ELR (cell line): ENCODE measurements at places on chromosomes 1 and 21.

DNA sequence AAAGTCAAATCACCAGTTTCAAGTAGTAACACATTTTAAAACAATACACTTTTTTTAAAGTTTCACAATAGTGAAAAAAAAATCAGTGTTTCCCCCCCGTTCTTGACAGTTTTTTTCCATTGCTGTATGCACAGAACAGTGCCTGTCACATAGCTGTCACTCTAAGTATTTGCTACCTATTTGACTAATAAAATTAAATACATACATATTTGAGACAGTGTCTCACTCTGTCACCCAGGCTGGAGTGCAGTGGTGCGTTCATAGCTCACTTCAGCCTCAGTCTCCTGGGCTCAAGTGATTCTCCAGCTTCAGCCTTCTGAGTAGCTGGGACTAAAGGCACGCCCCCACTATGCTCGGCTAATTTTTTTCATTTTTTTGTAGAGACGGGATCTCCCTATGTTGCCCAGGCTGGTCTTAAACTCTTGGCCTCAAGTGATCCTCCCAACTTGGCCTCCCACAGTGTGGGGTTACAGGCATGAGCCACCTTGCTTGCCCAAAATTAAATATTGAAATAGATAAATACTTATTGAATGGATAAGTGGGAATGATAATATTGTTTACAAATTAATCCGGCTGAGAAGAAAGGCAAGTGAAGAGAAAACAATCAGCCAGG, 12.6 kb upstream of the RHBG start:
- DNase-seq, result no peak

DNA sequence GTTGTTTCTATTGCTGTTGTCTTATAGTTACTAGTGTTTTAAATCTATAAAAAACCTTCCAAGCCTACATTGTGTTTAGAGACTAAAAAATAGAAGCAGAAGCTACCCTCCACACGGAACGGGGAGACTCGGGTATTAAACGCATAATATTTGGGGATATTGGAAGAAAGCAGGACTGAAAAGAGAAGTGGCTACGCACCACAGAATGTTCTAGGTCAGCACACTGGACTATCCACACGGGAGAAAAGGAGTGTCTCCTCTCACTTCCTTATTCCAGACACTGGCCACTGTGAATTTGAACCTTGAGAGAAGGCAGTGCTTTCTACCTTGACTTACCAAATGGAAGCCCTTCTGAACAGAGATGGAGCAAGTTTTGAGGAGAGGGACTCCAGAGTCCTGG, 1.0 kb upstream of the OR10J4 start:
- no peak for DNase-seq

- DNase-seq, result no peak
These were observed 13.7 kb upstream of the RHEX start for GRCh38 chr1:206039046-206039973.

DNA sequence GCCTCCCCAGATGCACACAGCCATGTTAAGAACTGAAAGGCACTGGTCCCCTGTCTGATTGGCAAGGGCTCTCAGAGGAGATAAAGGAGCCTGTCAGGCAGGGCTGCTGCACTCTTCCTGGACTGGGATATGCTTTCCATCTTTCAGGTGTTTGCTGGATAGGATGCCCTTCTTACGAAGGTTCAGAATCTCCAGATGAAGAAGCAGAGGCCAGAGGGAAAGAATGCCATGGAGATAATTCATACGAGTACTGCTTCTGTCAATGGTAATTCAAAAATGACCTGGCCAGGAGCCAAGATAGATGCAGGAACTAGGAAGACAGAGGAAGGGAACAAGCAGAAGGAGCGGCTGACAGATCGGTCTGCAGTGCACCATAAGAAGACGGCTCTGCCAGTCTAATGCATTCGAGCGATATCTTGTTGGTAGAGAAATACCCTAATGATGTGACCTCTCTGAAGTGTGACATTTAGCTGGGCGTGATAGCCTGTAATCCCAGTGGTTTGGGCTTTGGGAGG, 16.6 kb upstream of the ATP2B4 start:
- DNase-seq, result no peak

GRCh38 chr1:38502758-38503157, 356.8 kb downstream of the RRAGC start:
- no peak for DNase-seq

GRCh38 chr1:34549199-34549598, 205.6 kb upstream of the GJB5 start:
- no peak for DNase-seq

- no peak for DNase-seq
These were observed 96.3 kb upstream of the GALNT2 start for GRCh38 chr1:229970714-229971113.

DNA sequence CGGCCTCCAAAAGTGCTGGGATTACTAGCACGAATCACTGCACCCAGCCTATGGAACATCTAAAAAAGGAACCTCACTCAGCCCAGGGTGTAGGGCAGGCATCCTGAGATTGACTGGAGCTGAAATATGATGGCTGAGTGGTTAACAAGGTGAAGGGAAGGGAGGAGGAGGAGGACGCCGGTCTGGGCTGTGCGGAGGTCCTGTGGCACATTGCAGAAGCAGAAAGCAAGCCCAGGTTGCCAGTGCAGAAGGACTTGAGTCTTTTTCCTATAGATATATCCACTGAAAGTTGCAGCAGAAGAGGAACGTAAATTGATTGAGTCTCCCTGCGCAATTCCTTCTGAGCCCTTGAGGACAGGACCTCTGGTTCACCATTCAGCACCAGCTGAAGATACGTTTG, 1.5 kb upstream of the KIF17 start:
- no peak for DNase-seq

DNA sequence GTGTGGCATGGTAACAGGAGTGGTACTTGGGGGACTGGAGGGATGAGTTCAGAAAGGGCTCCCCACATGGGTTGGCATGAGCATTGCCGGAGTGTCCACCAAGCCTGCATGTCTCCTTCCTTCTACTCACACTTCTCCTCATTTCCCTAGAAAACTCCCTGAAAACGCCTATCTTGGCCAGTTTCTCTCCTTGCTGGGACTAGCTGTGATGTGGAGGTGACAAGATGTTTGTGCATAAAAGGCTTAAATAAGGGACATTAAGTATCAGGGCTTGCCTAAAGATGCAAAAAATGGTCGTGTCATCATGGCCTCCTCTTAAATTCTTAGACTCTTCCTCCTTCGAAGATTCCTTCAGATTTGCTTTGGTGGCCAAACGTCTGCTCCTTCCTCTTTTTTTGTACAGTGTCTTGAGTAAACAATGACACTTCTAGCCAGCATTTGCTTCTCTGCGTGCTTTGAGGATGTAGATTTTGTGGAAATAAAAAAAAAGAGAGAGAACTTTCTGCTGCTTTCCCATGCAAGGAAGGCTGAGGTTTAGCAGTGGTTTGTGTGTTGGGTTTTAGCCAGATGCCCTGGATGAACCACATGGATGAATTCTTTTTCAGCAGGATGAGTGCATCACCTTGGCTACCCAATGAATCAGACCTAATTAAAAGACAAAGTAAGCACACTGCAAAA, 239.1 kb upstream of the IRF2BP2 start:
- DNase-seq, result peak; percentile 74

GRCh38 chr1:41493117-41493536, 8.6 kb upstream of the EDN2 start:
- DNase-seq, result peak; percentile 99

DNA sequence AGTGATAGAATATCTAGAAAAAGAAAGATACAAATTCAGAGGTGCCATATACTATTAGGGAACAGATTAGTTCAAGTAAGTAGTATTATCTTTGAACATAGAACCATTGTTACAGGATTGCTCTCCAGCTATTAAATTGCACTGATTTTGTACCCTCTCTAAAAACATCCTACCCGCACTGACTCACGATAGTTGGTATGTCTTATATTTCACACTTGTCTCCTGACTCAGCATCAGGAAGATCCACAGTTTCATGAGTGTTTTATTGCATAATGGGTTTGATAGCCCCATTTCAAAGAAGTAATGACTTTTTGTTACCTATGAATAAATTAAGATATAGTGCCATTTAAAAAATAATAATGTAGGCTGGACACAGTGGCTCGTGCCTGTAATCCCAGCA, 6.0 kb downstream of the TATDN3 start:
- DNase-seq, result peak; percentile 61

DNA sequence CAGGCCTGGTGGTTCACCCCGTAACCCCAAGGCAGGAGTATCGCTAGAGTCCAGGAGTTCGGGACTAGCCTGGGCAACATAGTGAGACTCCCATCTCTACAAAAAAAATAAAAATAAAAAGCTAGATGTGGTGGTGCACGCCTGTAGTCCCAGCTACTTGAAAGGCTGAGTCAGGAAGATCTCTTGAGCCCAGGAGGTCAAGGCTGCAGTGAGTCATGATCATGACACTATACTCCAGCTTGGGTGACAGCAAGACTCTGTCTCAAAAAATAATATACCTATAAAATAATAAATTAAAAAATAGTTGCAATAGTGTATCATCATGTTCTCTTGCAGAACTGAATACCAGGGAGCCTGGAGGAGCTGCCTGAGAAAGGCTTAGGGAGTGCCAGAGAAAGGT, 19.9 kb upstream of the TMEM39B start:
- DNase-seq, result peak; percentile 69

- no peak for DNase-seq
These were observed 9.3 kb downstream of the NKAIN1 start for GRCh38 chr1:31230378-31230777.

GRCh38 chr1:47709872-47710231, 272.0 kb downstream of the FOXD2 start:
- DNase-seq, result peak; percentile 32

DNA sequence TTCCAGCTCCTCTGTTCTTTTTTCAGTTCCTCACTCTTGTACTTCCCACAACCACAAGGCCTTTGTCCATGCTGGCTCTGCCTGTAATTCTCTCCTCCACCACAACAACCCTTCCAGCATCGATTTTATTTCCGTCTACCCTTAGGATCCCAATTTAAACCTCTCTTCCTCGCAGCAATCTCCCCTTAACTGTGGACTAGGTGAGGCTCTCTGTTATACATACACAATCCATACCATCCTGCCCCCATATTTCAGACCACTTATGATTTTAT, 90.4 kb upstream of the ZC3H11B start:
- no peak for DNase-seq

DNA sequence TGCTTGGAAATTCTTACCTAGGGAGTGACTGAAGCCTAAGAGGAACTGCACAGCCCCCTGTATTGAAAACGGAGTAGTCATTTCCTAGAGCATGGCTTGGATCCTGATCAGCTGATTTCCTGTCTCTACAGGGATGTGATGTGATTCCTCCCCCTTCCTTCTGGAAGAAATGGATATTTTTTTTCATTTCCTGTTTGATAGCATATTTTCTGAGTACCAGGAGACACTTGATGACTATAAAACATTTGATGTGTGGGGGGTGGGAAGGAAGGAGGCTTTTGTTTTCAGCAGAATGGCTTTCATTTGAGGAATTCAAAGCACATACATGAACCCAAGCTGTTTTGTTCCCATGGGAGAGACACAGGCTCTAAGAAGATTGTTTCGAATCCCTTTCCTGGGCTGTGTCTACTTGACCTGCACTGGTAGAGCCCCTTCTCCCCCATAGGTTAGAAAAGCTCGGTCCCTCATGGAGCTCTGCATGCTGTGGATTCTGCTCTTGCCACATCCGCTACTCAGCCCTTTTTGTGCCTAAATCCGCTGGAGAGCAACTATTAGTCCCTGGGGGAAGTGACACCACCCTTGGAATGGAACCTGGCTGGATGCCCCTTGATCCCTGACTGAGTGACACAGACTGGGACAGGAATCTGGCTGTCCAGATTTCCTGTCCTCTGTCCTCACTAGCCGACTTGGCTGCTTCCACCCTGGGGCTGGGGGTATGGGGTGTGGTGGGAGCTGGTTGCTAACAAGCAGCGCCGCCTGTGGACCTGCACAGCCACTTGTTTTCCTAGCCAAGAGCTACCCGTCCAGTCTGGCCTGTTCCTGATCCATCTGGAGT, 71.8 kb upstream of the MACF1 start:
- DNase-seq, result peak; percentile 78

DNA sequence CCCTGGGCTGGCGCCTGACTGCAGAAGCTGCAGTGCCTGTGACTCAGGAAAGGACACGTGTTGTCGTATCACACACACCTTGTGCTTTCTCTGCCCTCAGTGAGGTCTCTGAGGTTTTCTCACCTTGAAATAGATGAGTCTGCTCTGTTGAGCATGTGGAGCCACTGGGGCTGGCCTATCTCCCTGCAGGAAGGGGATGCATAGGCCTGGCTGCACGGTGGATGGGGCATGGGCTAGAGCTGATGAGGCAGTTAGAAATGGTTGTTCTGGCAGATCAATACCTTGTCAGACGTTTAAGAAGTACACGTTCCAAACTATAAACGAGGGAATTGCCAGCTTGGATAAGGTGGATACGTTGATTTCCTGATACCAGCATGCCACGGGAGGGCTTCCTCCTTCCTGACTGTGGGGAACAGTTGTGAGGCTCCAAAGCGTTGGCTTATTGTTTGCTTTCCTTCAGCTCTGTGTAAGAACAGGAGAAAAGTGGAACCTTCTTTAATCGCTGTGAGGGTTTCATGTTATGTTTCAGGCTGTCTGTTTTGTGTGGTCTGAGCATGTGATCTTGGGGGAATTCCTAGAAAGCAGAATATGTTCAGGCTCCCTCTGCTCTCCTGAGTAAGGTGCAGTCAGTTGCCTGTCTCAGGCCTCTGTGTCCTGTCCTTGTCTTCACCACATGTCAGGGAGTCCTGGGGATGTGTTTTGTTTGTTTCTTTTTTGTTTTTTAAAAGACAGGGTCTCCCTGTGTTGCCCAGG, 44.8 kb downstream of the PCNT start:
- DNase-seq, result no peak

DNA sequence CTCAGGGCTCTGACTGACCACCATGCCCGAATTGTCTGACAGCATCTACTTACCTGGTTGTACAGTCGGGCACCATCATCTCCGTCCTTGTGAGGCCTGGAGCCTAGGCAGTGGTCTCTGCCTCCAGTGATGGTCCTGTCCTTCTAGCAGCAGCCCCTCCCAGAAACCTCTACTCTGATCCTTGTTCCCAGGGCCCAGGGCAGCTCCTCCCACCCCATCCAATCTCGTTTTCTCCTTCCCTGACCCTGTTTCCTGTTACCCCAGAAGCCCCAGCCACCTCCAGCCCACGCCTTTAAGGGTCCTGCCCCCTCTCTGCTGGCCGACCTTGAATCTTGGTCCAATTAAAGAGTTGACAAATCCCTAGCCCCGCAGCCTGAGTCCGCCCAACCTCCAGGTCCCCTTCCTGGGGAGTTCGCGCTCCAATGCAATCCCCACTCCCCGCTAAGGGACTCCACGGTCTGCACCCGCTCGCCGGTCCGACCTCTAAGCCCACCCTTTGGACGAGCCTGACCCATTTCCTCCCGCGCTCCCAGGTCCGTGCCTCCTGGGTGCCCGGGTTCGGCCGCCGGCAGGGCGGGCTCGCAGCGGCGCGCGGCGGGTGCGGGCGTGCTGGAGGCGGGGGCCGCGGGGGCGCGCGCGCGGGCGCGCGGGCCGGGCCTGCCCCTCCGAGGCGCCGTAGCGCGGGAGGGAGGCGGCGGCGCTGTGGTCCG, at the start of gene B4GALT2:
Gene B4GALT2, plus strand, starts transcription at position 660 of the 710 bp plus-strand sequence. CDS start 1,951 bp downstream, outside the sequence.
- DNase-seq, result peak; percentile 62

- DNase-seq, result no peak
These were observed 34.7 kb upstream of the CLSTN1 start for GRCh38 chr1:9858293-9859035.

GRCh38 chr21:39675590-39675989, 62.9 kb downstream of the B3GALT5 start:
- no peak for DNase-seq
